Osteoblast (primary cell): ENCODE measurements at places on chromosomes 11 and 22. TPM values are rescaled to one million over a fixed set of nuclear protein-coding genes. Genes with fewer than 3 reads are reported as not detected.

Gene OR8G5
- not detected in 2 replicates for total RNA-seq

Gene CRYBB3
- not detected in 2 replicates for total RNA-seq

Gene DDTL
- total RNA-seq, result 1.8 TPM in 2 replicates

Gene P2RY6
- total RNA-seq, result 0.72 and 1.8 TPM in 2 replicates

Gene TBX10
- total RNA-seq, result not detected in 2 replicates

Gene OR52A5
- not detected in 2 replicates for total RNA-seq

Gene SELENOO
- 13.0 and 15.6 TPM in 2 replicates for total RNA-seq

Gene MS4A2
- total RNA-seq, result not detected in 2 replicates

Gene CCDC73
- total RNA-seq, result not detected in 2 replicates

Gene RABL2B
- total RNA-seq, result 17.7 and 20.3 TPM in 2 replicates
